Caki2 (cell line): ENCODE measurements at places on chromosomes 6 and 20.
A peak's percentile ranks its signal among the peaks of the same experiment; 100 is the strongest.

- DNase-seq, result no peak
Measured at GRCh38 chr6:134138226-134138975, 86.0 kb upstream of the SLC2A12 start.

DNA sequence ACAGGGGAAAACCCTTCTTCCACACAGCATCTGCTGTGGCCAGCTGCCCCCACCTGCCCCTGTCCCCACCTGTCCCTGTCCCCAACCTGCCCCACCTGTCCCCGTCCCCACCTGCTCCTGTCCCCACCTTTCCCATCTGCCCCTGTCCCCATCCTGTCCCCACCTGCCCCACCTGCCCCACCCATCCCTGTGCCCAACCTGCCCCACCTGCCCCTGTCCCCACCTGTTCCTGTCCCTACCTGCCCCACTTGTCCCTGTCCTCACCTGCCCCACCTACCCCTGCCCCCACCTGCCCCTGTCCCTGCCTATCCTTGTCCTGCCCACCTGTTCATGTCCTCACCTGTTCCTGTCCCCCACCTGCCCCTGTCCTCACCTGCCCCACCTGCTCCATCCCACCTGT, 6.4 kb upstream of the MYT1 start:
- no peak for DNase-seq

GRCh38 chr6:55892749-55893357, 17.5 kb upstream of the BMP5 start:
- no peak for DNase-seq

GRCh38 chr6:125022391-125022989, 60.3 kb downstream of the RNF217 start:
- DNase-seq, result no peak

DNA sequence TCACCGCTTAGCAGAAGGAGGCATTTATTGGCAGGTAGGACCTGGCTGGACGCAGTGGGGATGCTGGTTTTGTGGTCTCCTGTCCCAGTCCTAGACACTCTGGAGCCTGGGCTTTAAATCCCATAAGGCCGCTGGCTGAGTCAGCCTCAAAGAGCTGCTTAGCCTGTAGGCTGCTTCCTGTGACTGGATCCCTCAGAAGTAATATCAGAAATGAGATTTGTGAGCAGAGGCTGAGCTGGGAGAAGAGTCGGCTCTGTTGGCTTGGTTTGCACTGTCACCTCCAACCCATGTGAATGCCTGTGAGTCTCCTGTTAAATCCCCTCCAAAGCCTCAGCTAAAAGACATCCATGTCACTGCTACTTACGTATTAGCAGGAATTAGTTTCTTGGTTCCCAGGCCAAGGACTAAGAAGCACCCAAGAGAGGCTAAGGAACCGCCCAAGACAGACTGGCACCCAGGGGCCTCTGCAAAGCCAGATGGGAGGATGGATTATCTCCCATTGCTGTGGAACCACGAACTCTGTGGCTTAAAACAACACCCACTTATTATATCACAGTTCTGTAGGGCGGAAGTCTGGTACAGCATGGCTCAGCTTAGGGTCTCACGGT, 289.4 kb downstream of the CDC5L start:
- no peak for DNase-seq

DNA sequence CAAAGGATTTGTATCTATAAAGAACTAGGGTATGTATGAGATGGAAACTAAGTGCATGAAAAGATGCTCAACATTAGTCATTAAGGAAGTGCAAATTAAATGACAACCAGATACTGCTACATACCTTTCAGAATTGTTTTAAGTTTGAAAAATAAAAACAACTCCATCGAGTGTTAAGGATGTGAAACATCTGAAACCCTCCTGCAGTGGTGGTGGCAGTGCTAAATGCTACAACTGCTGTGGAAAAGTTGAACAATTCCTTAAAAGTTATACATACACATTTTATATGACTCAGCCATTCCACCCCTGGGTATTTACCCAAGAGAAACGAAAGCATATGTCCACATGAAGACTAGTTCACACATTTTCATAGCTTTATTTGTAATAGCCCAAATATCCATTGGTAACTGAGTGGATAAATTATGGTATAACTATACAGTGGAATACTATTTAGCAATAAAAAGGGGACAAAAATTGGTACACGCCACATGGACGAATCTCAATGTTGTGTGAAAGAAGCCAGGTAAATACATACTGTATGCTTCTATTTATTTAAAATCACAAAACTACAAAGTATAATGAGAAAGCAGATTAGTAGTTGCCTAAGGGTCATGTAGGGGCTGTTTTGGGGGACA, 10.6 kb downstream of the ARMH2 start:
- DNase-seq, result no peak

GRCh38 chr6:1009103-1009502, 302.8 kb upstream of the FOXQ1 start:
- DNase-seq, result no peak

DNA sequence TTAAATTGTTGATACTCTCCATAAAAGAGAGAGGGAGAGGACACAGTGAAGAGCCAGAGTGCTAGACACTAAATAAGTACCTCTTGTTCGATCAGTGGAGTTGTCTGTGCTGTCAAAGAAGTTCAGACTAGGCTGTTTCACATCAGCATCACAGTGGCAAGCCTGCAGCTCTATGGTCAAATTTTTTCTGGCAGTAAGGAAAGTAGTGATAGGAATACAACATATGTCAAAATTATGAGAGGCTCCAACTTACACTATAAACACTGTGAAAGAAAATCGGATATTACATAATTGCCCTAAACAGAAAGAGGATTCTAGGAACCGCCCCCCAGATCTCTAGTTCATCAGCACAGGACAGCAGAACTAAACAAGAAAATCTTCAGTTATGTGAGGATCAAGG, 23.1 kb downstream of the DNAH8 start:
- DNase-seq, result no peak

DNA sequence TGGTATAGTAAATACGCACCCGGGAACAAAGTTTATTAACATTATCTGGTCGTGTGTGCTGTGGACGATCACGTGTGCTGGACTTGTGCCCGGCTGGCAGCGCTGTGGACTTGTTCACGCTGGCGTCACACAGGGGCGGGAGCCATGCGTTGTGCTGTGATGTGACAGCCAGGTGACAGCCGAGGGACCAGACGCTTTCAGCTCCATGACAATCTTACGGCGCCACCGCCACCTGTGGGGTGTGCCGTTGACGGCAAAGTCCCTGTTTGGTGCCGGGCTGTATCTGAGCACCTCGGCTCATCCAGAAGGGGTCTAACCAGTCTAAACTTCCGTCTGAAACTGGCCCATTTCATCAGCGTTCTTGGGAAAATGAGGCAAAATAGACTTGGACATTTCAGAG, 25.2 kb downstream of the DLL1 start:
- DNase-seq, result no peak

DNA sequence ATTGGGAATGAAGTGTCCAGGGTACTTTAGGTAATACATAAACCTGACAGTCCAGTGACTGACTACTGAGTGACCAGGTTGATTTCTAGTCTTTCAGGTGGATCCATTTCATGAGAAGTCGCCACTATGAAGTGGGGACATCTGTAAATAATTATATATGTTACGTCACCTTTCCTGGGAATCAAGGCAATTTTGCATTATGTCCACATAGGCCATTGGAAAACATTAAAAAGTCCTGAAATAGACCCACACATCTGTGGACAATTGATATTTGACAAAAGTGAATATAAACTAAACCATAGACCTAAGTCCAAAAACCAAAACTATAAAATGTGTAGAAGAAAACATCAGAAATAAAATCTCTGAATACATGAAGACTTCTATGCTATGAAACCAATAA, 231.5 kb downstream of the C6orf118 start:
- no peak for DNase-seq

DNA sequence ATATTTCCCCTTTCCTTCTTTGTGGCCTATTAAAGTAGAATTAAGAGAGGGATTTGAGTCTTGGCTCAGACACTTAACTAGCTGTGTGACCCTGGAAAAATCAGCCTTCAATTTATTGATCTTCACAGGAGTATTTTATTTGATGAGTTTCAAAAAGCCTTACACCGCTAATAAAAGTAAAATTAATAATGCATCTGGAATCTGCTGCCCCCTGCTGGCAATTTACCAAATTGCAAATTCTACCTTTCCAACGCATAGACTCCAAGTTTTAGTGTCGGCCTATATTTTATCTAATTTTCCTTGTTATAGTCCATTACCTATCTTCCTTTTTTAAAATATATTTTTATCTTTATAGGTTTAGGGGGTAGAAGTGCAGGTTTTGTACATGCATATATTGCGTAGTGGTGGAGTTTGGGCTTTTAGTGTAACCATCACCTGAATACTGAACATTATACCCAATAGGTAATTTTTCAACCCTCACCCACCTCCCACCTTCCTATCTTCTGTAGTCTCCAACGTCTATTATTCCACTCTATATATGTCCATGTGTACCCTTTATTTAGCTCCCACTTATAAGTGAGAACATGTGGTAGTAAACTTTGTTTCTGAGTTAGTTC, 46.3 kb downstream of the GOPC start:
- no peak for DNase-seq

GRCh38 chr20:1824181-1824580, 71.0 kb upstream of the SIRPA start:
- DNase-seq, result no peak

DNA sequence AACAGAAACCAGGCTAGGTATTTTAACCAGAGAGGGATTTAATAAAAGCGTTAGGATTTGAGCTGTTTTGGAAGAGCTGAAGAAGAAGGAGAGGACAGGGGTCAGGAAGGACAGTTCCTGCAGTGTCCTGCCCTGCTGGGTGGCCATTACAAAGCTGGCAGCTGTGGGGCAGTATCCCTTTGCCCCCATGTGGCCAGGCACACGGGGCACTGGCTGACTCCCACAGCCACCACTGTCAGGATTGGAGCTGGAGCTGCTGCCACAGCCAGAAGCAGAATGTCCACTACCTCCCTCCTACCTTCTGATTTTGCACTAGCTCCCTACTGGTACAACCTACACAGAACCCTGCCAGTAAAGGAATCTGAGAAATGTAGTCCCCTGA, 46.5 kb downstream of the SLC22A3 start:
- no peak for DNase-seq

GRCh38 chr6:159788276-159788675, 1.1 kb downstream of the TCP1 start:
- DNase-seq, result no peak

GRCh38 chr20:46830886-46831632, 63.6 kb upstream of the EYA2 start:
- DNase-seq, result no peak

DNA sequence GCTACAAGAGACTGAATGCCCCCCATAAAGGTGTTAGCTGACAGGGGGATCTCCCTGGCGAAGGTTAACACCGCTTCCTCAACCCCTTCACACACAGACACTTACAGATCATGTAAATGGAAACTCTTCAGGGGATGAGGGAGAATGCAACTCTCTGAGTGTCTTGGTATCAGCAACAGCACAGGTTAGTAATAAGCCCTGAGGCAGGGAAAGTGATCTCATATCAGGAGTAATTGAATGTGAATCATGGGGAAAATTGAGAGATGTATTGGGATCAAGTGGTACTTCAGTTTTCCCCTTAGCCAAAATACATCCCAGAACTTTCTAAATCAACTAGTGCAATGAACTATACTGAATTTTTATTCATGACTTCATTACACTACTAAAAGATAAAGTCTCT, 23.8 kb downstream of the OR2J3 start:
- no peak for DNase-seq

DNA sequence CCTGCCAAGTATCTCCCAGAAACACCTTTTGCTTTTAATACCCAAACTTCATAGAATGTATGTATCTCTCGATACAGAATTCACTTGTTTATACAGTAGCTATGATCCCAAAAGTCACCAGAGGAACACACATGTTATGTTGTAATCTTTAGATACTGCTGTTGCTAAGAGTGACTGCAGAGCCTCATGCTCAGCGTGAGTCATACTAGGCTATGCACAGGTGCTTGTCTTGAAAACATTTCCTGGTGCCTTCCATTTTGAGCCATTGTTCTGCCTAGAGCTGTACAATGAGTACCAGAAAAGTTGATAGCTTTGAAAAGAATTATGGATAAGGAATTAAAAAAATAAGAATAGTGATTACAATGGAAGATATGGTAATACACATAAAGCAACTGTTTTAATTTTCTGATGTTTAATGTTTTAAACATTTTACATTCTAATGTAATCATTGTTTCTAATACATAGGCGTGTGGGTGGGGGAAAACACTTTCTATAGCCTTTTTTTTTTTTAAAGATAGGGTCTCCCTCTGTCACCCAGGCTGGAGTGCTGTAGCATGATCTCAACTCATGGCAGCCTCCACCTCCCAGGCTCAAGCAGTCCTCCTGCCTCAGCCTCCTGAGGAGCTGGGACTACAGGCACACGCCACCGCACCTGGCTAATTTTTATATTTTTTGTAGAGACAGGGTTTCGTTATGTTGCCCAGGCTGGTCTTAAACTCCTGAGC, 79.4 kb downstream of the CD24 start:
- peak; percentile 31 for DNase-seq

- no peak for DNase-seq
Measured at GRCh38 chr20:51570739-51571459, 28.4 kb upstream of the NFATC2 start.

- no peak for DNase-seq
Measured at GRCh38 chr6:112155886-112156285, 68.5 kb downstream of the FAM229B start.
